Stimulated activated CD4-positive, alpha-beta T cell treated with anti-CD3 and anti-CD28 coated beads, Interleukin-4, amount 100 ng/mL, for 4 hours (primary cell): ENCODE measurements at places on chromosomes 12 and 14.

- DNase-seq = no peak
Measured at GRCh38 chr14:69226736-69227135, 33.2 kb upstream of the GALNT16 start.

DNA sequence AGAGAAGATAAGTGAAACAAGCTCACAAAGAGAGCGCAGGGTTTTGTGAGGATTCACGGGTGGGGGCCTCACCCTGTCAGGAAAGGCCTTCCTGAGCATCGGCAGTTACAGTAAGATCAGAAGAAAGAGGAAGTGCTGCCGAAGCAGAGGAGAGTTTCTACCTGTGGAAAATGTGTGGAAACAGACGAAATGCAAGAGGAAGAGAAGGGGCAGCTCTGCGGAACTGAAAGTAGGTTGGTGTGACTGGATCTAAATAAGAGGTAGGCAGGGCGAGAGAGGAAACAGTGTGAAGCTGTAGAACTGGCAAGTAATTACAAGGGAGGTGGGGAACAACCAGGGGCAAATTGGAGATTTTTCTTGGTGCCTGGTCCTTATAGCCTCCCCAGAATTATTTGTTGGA is 2.6 kb downstream of the GPR68 start:
- DNase-seq = peak; percentile 45

- no peak for DNase-seq
Measured at GRCh38 chr12:8840938-8841633, 18.7 kb downstream of the A2ML1 start.

DNA sequence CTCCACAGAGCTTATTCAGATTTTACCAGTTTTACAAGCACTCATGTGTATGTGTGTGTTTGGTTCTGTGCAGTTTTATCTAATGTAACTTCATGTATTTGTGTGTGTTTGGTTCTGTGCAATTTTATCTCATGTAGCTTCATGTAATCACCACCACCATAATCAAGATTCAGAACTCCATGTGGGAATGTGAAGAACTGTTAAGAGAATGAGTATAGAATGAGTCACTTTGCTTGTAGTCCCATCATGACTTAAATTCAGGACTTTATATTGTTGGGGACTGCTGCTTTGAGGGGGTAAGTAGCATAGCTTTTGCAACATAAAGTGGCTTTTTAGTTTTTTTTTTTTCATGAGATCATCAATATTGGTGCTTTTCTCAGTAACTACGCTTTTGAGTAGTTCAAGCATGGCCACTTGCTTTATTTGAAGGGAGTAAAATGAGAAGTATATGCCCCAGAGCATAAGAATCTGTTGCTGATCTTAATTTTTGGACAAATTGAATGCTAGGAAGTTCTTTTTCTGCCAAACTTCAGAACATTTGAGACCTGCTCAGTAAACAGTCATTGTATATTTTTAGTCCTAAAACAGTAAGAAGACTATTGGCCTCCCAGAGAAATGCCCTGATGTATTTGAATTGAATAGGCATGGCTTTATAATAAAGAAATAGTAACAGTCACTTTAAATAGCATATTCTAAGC is 28.8 kb downstream of the PROX2 start:
- DNase-seq = no peak

GRCh38 chr12:104823985-104824461 is 134.1 kb downstream of the SLC41A2 start:
- DNase-seq = no peak

DNA sequence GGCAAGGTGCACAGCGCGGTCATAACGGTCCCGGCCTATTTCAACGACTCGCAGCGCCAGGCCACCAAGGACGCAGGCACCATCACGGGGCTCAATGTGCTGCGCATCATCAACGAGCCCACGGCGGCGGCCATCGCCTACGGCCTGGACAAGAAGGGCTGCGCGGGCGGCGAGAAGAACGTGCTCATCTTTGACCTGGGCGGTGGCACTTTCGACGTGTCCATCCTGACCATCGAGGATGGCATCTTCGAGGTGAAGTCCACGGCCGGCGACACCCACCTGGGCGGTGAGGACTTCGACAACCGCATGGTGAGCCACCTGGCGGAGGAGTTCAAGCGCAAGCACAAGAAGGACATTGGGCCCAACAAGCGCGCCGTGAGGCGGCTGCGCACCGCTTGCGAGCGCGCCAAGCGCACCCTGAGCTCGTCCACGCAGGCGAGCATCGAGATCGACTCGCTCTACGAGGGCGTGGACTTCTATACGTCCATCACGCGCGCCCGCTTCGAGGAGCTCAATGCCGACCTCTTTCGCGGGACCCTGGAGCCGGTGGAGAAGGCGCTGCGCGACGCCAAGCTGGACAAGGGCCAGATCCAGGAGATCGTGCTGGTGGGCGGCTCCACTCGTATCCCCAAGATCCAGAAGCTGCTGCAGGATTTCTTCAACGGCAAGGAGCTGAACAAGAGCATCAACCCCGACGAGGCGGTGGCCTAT is 875 bp downstream of the HSPA2 start:
- DNase-seq = peak; percentile 8

- no peak for DNase-seq
Measured at GRCh38 chr14:68566075-68566474, 226.8 kb downstream of the ZFP36L1 start.

DNA sequence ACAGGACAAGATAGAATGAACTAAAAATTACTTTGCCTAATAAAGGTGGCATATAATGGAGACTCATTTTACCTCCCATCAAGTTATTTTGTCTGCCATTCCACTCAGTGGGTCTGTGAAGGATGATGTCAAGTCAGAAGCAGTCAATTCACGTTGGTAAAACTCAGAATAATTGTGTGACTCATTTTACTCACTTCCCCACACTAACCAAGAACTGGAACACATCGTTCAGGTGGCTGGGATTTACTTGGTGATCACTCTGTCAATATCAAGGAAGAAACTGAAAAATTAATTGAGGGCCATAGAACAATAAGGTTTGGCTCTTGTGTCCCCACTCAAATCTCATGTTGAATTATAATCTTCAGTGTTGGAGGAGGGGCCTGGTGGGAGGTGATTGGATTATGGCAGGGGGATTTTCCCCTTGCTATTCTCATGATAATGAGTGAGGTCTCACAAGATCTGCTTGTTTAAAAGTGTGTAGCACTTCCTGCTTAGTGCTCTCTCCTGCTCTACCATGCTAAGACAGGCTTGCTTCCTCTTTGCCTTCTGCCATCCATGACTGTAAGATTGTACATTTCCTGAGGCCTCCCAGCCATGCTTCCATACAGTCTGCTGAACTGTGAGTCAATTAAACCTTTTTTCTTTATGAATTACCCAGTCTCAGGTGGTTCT is 35.7 kb upstream of the GTF2A1 start:
- no peak for DNase-seq

DNA sequence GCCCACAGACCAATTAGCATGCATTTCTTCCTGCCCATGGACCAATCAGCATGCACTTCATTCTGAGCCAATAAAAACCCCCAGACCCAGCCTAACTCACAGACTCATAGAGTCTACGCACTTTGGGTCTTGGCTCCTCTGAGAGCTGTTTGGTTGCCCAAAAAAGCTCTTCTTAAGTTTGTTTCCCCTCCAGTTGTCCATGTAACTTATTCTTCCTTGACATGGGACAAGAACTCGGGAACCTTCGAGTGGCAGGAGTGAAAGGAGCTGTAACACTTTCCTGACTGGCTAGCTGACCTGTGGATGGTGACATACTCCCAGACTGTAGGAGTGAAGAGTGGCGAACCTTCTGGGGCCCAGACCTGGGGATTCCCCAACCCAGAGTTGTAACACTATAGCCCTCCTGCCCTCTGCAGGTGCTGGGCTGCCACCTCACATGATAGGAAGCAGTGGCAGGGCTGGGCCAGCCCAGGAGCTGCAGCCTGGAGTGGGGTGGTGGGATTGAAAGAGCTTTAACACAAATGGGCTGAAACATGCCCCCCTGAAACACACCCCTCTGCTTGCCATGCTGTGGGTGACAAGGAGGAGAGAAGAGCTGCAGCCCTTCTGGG is 4.4 kb upstream of the BTBD7 start:
- DNase-seq = no peak

GRCh38 chr12:113245695-113246477 is 24.6 kb downstream of the TPCN1 start:
- DNase-seq = no peak
